Activated CD4-positive, alpha-beta memory T cell treated with anti-CD3 and anti-CD28 coated beads, Interleukin-2, amount 10 ng/mL, durations not matched to agents 7 days and 5 days (primary cell): ENCODE measurements at places on chromosomes 12 and 14. TPM values are rescaled to one million over a fixed set of nuclear protein-coding genes. Genes with fewer than 3 reads are reported as not detected.

SLC5A8 gene
- total RNA-seq = not detected

PRICKLE1 gene
- total RNA-seq = 0.10 TPM

B4GALNT1 gene
- total RNA-seq = 1.8 TPM

GALNT6 gene
- total RNA-seq = 18.6 TPM

ZDHHC22 gene
- total RNA-seq = not detected

RDH12 gene
- not detected for total RNA-seq

CFAP73 gene
- 0.28 TPM for total RNA-seq

SLCO1B1 gene
- not detected for total RNA-seq

POP5 gene
- total RNA-seq = 38.8 TPM
